ENCODE measurements at places on chromosomes 1 and 21. TPM values are rescaled to one million over a fixed set of nuclear protein-coding genes. Genes with fewer than 3 reads are reported as not detected.

The SPRR2B gene
- total RNA-seq, result not detected

The TMPRSS3 gene
- total RNA-seq, result not detected

The COL9A2 gene
- total RNA-seq, result 0.13 TPM

The PSRC1 gene
- 1.8 TPM for total RNA-seq

The GNG4 gene
- total RNA-seq, result not detected

The KRTCAP2 gene
- 133 TPM for total RNA-seq

The SLAMF6 gene
- not detected for total RNA-seq

The EVI5 gene
- total RNA-seq, result 42.2 TPM

The TNFRSF4 gene
- not detected for total RNA-seq

The NPHS2 gene
- total RNA-seq, result not detected

The C1orf74 gene
- 11.6 TPM for total RNA-seq

The A3GALT2 gene
- total RNA-seq, result not detected

The IL10RB gene
- total RNA-seq, result 31.1 TPM

The COL11A1 gene
- total RNA-seq, result under 0.01 TPM

The AKT3 gene
- 7.9 TPM for total RNA-seq

The VHLL gene
- 0.77 TPM for total RNA-seq

The RGS7 gene
- not detected for total RNA-seq

The PTAFR gene
- 10.9 TPM for total RNA-seq

The EFCAB14 gene
- 32.4 TPM for total RNA-seq

The HRNR gene
- total RNA-seq, result under 0.01 TPM

The TDRD5 gene
- total RNA-seq, result not detected

The RHBDL2 gene
- 18.7 TPM for total RNA-seq

The MYOC gene
- not detected for total RNA-seq

The ARF1 gene
- 240 TPM for total RNA-seq

The OR6Y1 gene
- not detected for total RNA-seq

The PTPN7 gene
- not detected for total RNA-seq

The GPR161 gene
- total RNA-seq, result 7.4 TPM

The TAS1R2 gene
- not detected for total RNA-seq

The GPR61 gene
- total RNA-seq, result not detected

The TDRD10 gene
- not detected for total RNA-seq

The DPYD gene
- 1.6 TPM for total RNA-seq

The C8B gene
- not detected for total RNA-seq

The CNN3 gene
- 55.4 TPM for total RNA-seq

The PDPN gene
- total RNA-seq, result 3.2 TPM

The PCAT6 gene
- total RNA-seq, result 0.51 TPM

The FAM177B gene
- not detected for total RNA-seq

The PTCH2 gene
- under 0.01 TPM for total RNA-seq

The RBBP5 gene
- total RNA-seq, result 23.4 TPM

The MAD2L2 gene
- total RNA-seq, result 41.6 TPM

The LCE1A gene
- total RNA-seq, result not detected

The VWA5B1 gene
- total RNA-seq, result not detected

The GADD45A gene
- 146 TPM for total RNA-seq

The PADI2 gene
- 1.0 TPM for total RNA-seq

The SLC19A2 gene
- total RNA-seq, result 16.8 TPM

The TMEM63A gene
- total RNA-seq, result 4.7 TPM

The HSD3B1 gene
- not detected for total RNA-seq

The HMCN1 gene
- 1.9 TPM for total RNA-seq

The RGS13 gene
- total RNA-seq, result not detected

The CYP4X1 gene
- under 0.01 TPM for total RNA-seq

The VANGL1 gene
- 15.3 TPM for total RNA-seq

The WNT3A gene
- not detected for total RNA-seq

The ZNF648 gene
- total RNA-seq, result not detected

Measured in bronchial epithelial cell (primary cell).